Muscle of back (tissue), 13 donors: ENCODE measurements at places on chromosomes 1 and 21. TPM values are rescaled to one million over a fixed set of nuclear protein-coding genes. Genes with fewer than 3 reads are reported as not detected.

DNA sequence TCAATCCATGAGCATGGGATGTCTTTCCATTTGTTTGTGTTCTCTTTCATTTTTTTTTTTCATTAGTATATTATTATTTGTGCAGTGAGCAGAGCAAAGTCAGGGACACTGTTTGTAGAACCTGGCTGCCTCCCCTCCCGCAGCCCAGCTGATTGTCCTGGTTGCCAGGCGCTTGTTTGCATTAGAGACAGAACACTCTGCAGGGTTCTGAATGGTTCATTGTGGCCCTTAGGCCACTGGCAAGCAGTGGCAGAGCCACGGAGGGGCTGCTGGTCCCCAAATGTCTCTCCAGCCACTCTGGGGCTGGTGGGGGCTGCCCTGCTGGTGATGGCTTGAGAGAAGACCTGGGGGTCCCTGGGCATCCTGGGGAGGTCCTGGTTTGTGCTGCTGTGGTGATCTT, 29.0 kb downstream of the ETS2 start:
- no peak for DNase-seq

DNA sequence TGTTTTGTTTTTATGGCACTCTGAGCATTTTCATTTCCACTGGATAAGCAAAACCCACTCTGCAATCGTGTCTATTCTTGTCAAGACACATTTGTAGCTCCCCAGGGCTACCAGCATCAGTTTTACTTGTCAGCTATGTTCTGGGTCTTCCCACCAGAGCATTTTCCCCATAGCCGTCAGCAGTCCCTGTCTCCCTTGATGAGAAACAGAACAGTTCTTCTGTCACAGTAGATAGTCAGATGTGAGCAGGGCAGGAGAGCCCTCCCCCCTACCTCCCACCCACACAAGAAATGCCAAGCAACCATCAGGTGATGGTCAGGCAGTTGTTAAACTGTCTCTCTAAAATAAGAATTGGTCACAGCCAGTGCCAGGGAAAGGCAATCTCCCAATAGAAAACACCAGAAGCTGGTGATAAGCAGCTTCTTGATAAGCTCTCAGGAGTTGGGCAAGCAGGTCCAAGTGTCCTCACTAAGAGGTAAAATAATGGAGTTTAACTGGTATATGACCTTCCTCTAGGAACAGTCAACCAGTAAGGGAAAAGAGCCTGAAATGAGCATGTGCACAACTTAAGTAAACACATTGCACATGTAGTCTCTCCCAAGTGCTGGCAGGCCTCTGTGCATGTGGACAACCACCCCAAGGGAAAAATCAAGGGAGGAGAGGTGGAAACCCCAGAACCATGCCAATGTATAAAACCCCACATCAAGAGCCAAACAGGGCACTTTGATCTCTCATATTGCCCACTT, 208.2 kb downstream of the S1PR1 start:
- no peak for DNase-seq

DNA sequence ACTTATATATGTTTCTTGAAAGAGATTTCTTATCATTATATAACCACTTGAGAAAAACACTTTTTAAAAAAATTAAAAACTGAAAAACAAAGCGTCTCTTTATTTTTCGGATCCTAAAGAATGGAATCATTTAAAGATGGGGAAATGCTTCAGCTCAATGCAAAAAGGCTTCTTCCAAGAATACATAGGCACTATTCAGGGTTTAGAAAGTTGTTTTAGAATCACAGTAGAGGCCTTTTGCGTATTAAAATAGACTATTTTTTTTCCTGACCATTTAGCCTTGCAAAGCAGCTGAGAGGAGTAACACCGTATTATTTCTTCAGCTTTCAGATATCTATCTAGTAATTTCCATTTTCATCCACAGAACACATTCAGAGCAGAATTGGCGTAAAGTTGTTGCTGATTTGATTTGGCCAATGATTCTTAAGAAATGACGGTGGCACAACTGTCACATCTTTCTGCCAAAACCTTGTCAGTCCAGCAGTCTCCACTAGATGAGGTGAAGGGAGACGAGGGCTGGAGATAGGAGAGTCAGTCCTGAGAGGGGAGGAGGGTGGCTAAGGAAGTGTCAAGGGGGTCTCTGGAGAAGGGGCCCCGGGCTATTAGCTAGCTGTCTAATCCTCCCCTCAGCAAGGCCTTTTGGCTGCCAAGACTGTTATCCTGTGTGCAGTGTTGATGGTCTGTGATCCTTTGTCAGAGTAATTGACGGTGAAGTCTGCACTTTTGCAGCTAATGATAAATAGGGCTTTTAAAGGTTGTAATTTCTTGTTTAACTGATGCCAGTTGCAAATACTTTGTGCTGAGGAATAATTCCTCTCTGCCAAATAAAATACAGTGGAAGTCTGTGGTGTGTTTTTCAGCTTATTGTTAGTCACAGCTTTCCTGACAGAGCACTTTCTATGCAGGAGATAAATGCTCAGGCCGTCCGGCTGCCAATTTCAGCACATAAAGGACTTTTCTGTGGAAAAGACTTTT, 34.7 kb downstream of the PRRX1 start:
- peak; percentile 81 for DNase-seq

GRCh38 chr1:110857964-110858948, 14.7 kb upstream of the CD53 start:
- no peak for DNase-seq

- no peak for DNase-seq
Observed at GRCh38 chr21:31730712-31731055, 1.2 kb downstream of the SCAF4 start.

- DNase-seq, result no peak
Observed at GRCh38 chr1:87515781-87516180, 187.1 kb downstream of the LMO4 start.

DNA sequence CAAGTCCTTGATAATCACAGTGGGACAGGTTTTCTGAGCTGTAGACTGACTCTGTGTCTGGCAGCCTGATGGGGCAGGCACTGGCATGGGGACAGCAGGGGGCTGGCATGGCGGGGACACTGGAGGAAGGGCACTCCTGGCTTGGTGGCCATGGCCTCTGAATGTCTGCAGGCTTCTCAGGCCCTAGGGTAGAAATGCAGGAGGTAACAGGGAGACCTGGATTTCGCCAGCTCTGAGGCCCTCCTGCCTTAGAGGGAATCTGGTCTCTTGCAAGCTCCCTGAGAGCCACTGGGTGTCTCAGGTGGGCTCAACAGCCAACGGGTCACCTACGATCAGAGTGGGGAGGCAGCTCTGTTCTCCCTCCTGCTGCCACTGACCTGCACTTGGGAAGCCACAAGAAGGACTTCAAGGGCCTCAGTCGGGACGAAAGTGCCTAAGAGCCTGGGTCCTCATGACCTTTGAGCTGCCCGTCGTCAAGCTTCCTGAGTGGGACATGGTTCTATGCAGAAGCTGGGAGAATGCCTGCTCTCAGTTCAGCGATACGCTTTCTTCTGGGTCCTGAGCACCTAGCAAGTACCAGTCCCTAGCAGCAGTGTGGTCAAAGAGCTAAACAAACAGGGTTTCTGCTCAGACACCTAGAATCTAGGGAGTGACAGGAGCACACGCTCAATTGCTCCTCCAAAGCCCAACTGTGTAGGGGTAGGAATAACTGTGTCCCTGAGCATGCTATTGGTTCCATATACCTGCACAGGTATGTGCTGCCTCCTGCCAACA, 569.0 kb downstream of the PTPRU start:
- DNase-seq, result no peak

GRCh38 chr1:229070168-229070567, 200.7 kb upstream of the RAB4A start:
- DNase-seq, result no peak

GRCh38 chr1:243268751-243269460, 13.1 kb downstream of the SDCCAG8 start:
- no peak for DNase-seq

GRCh38 chr1:103058391-103058790, 49.9 kb downstream of the COL11A1 start:
- DNase-seq, result no peak

DNA sequence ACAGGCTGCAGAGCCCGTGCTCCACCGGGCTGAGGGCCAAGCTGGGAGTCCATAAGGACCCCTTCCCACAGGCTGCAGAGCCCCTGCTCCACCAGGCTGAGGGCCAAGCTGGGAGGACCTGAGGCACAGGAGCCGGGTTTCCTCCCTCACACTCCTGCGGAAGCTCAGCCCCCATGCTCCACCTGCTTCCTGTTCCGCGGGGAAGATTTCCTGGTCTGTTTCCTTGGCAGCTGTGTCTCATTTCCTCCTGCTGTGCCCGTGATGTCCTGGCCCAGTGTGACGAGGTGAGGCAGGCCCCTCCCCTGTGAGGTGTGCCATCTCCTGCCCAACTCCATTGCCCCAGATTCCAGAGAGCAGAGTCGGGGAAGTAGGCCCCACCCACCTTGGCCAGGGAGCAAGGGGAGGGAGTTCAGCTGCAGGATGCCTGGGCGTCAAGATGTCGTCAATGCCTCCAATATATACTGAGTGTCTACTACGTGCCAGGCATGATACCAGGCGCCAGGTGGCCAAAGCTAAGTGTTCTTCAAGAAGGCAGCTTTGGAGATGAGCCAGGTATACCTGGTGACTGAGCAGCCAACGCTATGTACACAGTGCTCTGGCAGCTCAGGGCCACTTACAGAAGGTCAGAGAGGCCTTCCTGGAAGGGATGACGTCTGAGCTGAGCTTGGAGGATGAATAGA, 58.8 kb downstream of the NAV1 start:
- DNase-seq, result no peak

- no peak for DNase-seq
Observed at GRCh38 chr1:52919051-52919722, 2.4 kb downstream of the ECHDC2 start.

- no peak for DNase-seq
Observed at GRCh38 chr1:54937469-54937868, 43.0 kb upstream of the TMEM61 start.

DNA sequence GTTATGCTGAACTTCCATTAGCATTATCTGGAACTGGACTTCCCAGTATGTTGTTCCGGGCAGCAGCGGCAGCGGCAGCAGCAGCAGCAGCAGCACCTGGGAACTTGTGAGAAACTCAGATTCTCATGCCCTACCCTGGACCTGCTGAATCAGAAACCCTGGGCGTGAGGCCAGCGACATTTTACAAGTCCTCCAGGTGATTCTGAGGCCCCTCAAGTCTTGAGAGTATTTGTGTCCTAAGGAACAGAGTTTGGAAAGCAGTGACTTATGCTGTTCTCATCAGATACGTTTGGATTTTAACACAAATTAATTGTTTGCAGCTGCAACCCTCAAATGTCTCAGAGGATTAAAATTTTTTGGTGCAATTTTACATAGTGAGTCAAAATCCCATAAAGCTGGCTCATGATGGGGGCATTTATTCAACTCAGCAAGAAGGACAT, 157.2 kb upstream of the KAZN start:
- no peak for DNase-seq

GRCh38 chr1:237124856-237125462, 83.0 kb downstream of the RYR2 start:
- no peak for DNase-seq

GRCh38 chr1:191176131-191176530, 698.5 kb upstream of the BRINP3 start:
- DNase-seq, result no peak

DNA sequence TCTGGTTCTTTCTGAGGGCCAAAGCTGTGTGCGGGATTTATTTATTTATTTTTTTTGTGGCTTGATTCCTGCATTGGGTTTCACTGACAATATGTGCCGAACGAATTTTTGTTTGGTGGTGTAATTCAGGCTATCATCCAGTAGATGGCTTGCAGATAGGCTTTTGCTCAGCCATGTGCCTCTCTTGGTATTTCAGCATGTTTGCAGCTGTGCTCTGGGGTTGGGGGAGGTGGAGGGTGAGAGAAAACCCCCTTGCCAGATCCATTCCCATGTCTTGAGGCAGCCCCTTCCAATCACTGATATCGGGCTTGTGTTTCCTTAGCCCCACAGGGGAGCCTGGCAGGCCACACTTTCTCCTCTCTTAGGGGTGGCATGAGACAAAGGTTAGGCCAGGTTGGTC, 302.4 kb downstream of the PTGER3 start:
- no peak for DNase-seq

- peak; percentile 82 for DNase-seq
Observed at GRCh38 chr1:201260236-201260590, 23.1 kb upstream of the PKP1 start.

DNA sequence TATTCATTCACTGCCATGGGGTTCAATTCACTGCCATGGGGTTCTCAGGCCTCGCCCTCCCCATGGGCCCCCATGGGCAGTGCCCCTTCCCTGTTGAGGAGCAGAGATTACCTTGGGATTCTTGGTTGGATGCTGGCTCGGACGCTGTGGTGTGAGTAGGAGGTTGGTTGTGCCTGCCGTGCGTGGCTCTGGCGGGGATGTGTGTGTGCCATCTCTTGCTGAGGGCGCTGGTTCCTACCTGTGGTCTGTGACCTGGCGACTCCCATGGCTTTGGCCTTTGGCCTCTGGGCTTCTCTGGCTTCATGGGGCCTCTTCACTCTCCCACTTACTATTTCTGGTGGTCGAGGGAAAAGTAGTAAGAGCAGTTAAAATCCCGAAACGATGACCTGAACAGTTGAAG, 42.1 kb downstream of the PCNT start:
- DNase-seq, result no peak

GRCh38 chr1:14543191-14543840, 55.2 kb upstream of the KAZN start:
- DNase-seq, result no peak

DNA sequence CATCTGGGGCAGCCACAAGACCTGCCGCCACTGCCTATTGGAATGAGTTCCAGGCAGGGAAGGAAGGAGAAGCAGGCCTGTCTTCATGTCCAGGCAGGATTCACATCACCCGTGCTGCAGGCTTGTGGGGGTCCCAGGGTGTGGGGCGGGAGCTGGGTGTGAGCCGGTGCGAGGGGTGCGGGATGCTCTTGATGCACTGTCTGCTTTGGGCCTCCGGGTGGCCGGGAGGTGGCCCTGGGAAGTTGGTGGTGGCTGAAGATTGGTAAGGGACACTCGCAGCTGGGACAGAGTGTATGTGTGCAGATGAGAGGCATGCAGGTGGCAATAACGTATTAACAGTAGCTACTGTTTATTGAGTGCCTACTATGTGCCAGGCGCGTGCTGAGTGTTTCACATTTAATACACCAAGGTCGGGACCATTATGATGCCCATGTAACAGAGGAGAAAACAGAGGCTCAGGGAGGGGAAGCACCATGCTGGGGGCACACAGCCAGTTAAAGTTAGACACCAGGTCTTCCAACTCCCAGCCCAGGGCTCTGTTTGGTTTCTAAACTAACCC, 3.3 kb downstream of the CROCC start:
- DNase-seq, result no peak

Gene BSND
- 0.08 TPM for polyA plus RNA-seq

Gene SLC44A3
- 3.8 TPM for polyA plus RNA-seq

Gene MPL
- 0.12 TPM for polyA plus RNA-seq

Gene KIAA1614
- polyA plus RNA-seq, result 8.1 TPM

Gene ASCL5
- 0.10 TPM for polyA plus RNA-seq

Gene TNFRSF1B
- polyA plus RNA-seq, result 10.5 TPM

Gene FAM151A
- polyA plus RNA-seq, result 0.46 TPM

Gene PGLYRP4
- not detected for polyA plus RNA-seq

Gene TMEM52
- 69.8 TPM for polyA plus RNA-seq

Gene PIK3C2B
- polyA plus RNA-seq, result 33.1 TPM

Gene HTR6
- polyA plus RNA-seq, result not detected

Gene RAB42
- 7.3 TPM for polyA plus RNA-seq
